ENCODE measurements at places on chromosomes 16 and 17. TPM values are rescaled to one million over a fixed set of nuclear protein-coding genes. Genes with fewer than 3 reads are reported as not detected.

- no peak for DNase-seq
Observed at GRCh38 chr16:5446623-5447240, 349.1 kb upstream of the EEF2KMT start.

DNA sequence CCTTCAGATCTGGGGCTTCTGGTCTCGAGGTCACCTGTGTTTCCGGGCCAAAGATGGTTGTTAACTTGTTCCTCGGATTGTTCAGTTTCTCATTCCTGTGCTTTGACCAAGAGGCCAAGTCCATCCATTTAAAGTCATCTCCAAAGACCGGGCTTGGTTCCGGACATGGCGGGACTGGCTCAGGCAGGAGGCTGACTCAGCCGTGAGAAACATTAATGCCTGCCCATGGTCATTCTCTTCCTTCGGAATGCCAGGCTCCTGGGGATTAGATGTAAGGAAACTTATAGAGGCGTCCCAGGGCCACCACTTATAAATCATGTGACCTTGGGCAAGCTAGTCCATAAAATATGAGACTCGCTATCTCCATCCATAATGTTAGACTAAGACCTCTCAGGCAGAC, 13.6 kb upstream of the NKD1 start:
- no peak for DNase-seq

DNA sequence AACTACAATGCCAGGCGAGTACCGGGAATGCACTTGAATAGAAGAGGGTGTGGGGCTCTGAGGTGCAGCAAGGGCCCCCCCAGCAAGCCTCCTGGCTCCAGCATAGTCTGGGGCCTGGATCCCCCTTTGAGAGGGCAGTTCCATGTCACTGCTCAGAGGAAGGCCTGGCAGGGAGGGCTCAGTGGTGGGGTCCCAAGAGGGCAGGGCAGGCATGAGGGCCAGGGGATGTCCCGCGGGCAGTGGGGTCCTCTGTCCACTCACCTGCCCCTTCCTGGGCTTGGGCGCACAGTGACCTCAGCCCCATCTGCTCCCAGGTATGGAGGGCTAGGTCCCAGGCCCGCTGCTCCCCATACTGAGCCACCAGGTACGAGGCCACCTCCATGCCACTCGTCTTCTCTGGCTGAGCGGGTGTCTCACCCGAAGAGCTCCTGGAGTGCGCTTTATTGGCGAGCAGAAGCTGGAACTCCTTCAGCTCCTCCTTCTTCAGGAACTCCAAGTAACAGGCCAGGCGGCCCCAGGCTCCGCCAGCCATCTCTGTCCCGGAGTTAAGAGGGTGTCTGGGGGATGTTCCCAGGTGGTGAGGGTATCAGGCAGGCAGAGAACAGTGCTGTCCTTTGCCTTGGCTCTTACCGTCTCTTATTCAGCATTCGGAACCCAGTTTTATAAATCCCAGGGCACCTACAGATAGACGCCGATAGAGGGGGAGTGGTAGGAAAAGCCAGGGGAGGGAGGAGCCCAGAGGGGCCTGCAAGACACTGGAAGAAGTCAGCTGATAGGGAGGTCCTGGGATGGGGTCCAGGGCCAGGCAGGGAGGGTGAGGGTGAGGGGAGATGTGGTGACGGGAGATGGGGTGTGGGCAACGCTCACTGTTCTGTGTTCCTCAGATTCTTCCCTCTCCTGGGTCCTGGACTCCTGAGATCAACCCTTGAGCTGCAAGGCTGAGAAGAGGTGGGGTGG, 605 bp downstream of the NLRP1 start:
- no peak for DNase-seq

- no peak for DNase-seq
Observed at GRCh38 chr16:12573300-12573699, 230.4 kb downstream of the CPPED1 start.

Gene TOB1
- total RNA-seq, result 46.7 TPM

All from skin of body (tissue), 3 donors.